HT-29 (cell line): ENCODE measurements at places on chromosomes 2 and 18. TPM values are rescaled to one million over a fixed set of nuclear protein-coding genes. Genes with fewer than 3 reads are reported as not detected.

The NTSR2 gene
- not detected in 2 replicates for total RNA-seq

The ALPI gene
- total RNA-seq, result not detected in 2 replicates

The PCARE gene
- total RNA-seq, result not detected in 2 replicates

The HNMT gene
- 18.8 and 27.2 TPM in 2 replicates for total RNA-seq

The EMILIN1 gene
- total RNA-seq, result 0.65 and 1.1 TPM in 2 replicates

The SERPINB12 gene
- not detected in 2 replicates for total RNA-seq

The HOXD8 gene
- not detected in 2 replicates for total RNA-seq

The FSIP2 gene
- 0.05 and 0.21 TPM in 2 replicates for total RNA-seq

The SLC8A1 gene
- 0.10 and 0.16 TPM in 2 replicates for total RNA-seq

The BMP10 gene
- total RNA-seq, result not detected in 2 replicates

The SP140L gene
- total RNA-seq, result 2.7 and 3.5 TPM in 2 replicates

The TPO gene
- total RNA-seq, result 0.41 and 1.4 TPM in 2 replicates

The FNDC4 gene
- 0.26 TPM in 1 of 2 replicates, not detected in the other for total RNA-seq

DNA sequence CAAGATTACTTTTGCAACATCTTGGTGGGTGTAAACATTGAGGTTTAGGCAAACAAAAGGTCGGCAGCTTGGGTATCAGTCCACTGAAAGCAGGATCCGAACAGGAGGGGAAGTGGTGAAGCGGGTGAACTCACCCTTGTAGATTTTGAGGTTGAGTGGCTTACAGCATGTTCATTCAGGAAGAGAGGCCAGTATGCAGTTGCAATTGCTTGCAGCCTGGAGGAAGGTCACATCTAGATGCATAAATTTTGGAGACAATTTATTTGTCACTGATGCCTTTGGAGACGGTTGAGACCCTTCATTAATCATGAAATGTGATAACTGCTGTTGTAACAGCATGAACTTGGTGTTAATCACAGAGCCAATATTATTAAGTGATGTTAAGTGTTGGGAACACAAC, 131.1 kb downstream of the LTBP1 start:
- DNase-seq, result no peak

DNA sequence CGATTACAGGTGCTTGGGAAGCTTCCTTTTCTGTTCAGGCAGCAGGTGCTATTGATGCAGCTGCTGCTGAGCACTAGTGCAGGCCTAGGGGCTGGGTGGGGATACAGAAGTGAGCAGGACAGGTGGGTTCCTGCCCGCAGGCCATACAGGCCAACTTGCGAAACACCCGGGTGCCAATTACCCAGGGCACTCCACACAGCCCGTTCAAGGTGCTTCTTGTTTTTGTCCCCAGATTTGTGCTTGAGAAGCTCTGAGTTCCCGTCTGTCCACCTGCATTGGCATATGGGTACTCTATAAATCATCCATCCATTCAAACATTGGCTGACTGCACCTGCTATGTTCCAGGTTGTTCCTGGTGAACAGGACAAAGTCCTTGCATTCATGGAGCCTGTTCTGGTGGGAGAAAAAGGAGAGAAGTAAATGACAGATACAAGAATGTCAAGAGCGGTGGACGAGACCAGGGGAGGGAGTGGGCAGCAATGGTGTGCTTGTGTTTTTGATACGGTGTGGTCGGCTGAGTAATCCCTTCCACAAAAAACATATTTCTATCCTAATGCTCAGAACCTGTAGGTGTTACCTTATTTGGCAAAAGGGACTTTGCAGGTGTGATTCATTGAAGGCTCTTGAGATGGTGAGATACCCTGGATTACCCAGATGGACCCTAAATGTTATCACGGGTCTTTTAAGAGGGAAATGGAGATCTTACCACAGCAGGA, 31.4 kb downstream of the SH3BP4 start:
- peak; percentile 60 for DNase-seq

- DNase-seq, result no peak
Measured at GRCh38 chr2:29601321-29601720, 320.1 kb downstream of the ALK start.

DNA sequence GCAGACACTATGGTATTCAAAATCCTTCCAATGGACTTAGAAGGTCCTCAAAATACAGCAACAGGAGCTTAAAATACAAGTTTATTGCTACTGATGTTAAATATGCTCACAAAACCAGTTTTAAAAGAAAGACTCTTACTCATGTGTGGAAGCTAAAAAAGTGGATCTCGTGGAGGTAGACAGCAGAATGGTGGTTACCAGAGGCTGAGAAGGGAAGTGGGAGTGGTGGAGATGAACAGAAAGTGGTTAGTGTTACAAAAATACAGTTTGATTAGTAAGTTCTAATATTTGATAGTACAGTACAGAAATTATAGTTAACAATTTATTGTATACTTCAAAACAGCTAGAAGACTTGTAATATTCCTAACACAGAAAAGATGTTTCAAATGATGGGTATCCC, 12.1 kb downstream of the ADAM17 start:
- DNase-seq, result no peak

DNA sequence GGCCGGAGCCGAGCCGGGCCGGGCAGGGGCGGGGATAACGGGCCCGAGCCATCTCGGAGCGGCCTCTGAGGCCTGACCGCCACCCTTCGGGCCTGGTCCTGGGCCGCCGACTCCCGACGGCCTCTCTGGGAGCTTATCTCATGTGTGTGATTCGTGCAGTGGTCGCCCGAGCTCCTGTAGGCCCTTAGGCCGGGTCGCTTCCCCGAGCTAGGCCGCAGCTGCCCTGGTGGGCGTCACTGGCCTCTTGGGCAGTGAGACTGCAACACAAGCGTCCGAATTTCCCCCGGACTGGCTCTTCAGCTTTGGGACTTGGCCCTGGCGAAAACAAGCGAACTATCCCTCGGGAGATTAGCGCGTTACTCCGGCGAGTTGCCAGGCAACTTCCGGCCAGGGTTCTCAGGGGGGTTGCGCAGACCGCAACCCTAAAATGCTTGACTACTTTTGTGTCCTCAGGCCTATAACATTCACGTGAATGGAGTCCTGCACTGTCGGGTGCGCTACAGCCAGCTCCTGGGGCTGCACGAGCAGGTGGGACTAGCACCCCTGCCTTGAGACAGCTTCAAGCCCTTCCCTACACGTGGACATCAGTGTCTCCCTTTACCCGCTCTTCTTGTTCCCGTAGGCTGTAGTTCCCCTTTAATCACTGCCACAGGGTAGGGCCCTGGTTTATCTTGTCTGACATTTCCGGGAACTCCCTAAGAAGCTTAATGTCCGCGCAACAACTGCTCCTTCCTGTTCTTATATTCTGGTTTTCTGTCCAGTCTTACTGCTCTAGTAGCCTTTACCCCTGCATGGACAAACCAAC, 602 bp downstream of the SNX17 start:
- peak; percentile 56 for DNase-seq

DNA sequence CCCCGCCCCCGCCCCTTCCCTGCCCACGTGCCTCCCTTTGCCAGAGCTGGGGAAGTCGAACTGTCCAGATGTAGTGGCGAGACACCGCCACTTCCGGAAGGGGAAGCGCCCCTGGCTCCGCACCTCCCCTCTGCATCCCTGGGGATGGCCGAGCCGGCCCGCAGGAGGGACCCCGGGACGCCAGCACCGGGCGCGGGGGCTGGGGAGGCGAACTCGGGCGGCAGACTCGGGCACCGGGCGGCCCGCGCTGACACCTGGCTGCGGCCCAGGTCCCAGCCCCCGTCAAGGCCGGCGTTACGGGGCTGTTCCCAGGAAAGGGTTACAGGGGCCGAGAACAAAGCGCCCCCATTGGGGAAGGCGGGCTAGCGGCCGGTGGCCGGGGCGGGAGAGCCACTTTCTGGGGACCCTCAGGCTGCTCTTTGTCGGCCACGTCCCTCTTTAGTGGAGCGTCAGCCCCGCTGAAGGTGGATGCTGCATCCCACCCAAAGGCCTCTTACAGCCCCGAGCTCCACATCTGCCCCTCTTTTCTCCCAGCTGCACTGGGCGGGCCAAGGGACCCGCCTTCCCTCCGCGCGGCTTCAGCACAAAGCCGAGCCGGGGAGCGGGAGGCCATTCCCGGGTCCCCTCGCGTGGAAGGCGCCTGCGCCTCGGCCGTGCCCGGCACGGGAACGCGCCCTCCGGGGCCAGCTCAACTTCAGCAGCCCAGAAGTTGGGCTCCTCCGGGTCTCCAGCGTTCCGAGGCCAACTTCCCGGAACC, 1.3 kb downstream of the SDC1 start:
- DNase-seq, result peak; percentile 40

GRCh38 chr2:113915082-113915819, 25.4 kb downstream of the ACTR3 start:
- no peak for DNase-seq
